T follicular helper cell (primary cell): ENCODE measurements at places on chromosomes 13 and 19.

GRCh38 chr13:39982745-39983144 lies 327.3 kb downstream of the COG6 start:
- no peak for DNase-seq

- peak; percentile 54 for DNase-seq
Measured at GRCh38 chr19:40716031-40716481, 630 bp downstream of the COQ8B start.

- peak; percentile 30 for DNase-seq
Measured at GRCh38 chr19:41993612-41994483, at the start of gene ATP1A3. Gene ATP1A3 (minus strand): TSS chr19:41994230. CDS start chr19:41994076, 154 bp downstream.

DNA sequence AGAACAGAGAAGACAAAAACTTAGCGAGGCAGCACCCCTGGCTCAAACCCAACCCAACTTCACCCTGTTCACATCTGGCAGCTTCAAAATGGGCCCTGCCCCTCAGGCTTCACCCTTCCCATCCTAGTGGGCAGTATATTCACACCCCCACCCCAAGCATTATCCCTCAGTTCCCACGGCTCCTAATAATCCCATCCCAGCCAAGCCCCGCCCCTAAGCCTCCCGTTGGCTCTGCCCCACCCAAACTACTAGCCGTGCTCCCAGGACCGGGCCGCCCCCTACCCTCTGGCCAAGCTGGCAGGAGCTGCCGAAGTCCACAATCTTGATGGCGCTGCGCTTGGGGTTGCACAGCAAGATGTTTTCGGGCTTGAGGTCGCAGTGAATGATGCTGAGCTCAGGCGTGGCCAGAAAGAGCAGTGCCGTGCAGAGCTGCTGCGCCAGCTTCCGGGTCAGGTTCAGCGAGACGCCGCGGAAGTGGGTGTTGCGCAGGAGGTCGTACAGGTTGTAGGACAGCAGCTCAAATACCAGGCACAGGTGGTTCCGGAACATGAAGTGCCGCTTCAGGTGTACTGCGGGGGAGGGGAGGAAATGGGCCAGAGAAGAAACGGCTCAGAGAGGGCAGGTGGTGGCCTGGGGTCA lies 5.8 kb downstream of the DYRK1B start:
- DNase-seq = no peak

DNA sequence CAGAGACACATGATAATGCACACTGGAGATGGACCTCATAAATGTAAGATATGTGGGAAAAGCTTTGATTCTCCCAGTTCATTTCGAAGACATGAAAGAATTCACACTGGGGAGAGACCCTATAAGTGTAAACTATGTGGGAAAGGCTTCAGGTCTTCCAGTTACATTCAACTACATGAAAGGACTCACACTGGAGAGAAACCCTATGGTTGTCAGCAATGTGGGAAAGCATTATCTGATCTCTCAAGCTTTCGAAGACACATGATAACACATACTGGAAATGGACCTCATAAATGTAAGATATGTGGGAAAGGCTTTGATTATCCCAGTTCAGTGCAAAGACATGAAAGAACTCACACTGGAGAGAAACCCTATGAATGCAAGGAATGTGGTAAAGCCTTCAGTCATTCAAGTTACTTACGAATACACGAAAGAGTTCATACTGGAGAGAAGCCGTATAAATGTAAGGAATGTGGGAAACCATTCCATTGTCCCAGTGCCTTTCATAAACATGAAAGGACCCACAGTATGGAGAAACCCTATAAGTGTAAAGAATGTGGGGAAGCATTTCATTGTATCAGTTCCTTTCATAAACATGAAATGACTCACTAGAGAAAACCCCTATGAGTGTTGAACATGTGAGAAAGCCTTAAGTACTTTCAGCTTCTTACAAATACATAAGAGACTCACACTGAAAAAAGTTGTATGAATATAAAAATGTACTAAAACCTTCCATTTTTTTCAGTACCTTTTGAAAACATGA lies 14.7 kb downstream of the ZNF441 start:
- no peak for DNase-seq

DNA sequence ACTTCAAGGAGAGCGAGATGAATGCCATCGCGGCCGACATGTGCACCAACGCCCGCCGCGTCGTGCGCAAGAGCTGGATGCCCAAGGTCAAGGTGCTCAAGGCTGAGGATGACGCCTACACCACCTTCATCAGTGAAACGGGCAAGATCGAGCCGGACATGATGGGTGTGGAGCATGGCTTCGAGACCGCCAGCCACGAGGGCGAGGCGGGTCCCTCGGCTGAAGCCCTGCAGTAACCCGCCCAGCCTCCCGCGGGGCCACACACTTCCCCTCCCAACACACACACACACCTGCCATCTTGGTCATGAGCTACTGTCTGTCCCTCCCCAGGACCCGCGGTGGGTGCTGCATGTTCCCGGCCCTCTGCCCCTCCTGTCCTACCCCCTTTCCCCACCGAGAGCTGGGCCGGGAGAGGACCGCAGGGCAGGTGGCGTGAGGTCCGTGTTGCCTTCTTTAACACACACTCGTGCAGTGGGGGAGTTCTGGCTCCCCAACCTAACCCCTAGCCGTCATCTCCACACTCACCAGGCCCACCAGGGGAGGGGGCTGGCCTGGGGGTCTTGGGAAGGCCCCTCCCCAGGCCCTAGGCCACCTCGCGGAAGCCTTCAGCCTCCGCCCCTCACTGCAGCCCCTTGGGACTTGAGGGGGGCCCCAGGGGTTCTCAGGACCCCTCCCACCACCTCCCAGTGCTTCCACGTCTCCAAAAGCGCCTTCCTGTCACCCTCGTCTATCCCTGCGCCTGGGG lies 11.8 kb downstream of the STX10 start:
- no peak for DNase-seq

- no peak for DNase-seq
Measured at GRCh38 chr13:96871469-96871868, 122.8 kb downstream of the OXGR1 start.

DNA sequence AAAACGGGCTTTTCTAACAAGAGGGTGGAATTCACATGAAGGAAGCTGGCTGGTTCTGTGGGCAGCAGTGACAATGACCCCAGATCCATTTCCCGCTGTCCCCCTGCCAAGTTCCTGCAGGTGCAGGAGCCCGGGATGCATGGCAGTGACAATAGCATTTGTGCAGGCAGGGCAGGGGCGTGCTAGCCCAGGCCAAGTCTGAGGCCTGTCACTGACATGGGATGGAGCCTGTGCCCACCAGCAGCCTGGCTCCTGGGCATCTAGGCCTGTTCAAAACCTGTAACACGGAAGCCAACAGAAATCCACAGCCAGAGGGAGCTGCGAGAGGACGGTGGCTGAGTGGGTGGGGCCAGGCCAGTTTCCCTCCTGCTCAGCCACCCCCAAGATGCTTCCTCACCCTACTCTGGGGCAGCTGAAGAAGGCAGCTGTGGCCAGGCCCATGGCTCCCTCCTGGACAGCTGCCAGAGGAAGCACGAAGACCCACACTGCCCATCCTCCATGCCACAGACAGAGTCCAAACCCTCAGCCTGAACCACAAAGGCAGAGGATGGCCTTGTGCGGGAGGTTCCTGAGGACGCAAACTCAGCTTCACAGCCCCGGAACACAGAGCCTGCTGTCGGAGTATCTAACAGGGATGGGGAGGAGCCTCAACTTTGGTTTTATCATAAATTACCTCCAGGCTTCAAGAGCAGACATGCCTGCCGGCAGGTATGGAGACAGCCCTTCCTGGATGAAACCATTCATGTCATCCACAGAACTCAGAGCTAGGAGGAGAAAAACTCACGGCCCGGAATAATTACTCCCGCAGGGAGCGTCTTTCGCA lies 74.0 kb downstream of the CEBPG start:
- DNase-seq = no peak

GRCh38 chr13:90403330-90404082 lies 944.0 kb upstream of the MIR17HG start:
- DNase-seq = no peak

DNA sequence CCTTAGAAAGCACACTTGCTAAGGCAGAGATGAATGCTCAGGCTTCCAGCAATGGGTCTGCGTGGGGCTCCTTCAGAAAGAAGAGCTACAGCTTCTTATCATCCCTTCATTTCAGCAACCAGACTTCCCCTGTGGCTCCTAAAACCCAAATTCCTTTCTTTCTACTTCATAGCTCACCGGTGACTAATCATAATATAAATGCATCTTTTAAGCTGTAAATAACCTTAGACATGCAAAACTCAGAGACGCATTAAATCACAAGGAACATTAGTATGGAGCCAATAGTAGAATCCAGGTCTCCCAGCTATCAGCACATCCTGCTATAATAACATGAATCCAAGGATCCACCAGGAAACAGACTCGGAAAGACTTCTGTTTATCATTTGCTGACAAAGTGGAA lies 375.6 kb downstream of the COG6 start:
- DNase-seq = no peak

DNA sequence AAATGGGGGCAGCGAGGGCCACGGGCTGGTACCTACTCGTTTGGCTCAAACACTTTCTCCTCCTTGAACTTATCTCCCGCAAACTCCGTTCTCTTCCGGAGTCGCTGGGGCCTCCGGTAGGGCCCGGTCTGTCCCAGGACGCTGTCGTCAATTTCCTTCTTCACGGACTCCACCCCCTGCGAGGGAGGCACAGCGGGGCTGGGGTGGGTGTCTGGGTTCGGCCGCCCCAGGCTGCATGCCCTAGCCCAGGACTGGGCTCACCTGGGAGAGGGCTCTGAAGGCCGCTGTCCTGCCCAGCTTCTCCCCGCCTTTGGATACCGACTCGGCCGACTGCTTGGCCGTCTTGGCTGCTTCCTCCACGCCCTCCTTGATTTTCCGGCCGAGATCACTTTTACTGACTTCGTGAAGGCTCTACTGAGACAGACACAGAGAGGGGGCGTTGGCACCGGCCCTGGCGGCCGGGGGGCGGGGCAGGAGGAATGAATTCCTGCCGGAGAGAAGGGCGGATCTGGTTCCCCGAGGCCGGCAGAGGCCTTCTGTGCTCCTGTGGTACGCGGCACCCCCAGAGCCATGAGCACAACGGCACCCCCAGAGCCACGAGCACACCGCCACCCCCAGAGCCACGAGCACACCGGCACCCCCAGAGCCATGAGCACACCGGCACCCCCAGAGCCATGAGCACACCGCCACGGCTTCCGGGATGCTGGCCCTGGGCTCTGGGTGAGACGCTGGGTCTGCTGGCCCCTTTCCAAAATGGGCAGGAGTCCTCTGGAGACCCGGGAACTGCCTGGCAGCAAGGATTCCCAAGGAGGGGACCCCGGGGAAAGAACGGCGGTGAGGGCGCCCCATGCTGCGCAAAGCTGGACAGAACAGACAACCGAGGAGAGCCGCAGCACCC lies 8.1 kb upstream of the CTXN1 start:
- DNase-seq = no peak

GRCh38 chr13:44046428-44046827 lies 166.7 kb downstream of the LACC1 start:
- DNase-seq = no peak

- peak; percentile 40 for DNase-seq
Measured at GRCh38 chr19:30784850-30785457, 412.8 kb downstream of the ZNF536 start.

- DNase-seq = no peak
Measured at GRCh38 chr19:28705008-28705407, 507.9 kb downstream of the UQCRFS1 start.

- DNase-seq = no peak
Measured at GRCh38 chr19:55781112-55781511, 12.2 kb downstream of the RFPL4AL1 start.

DNA sequence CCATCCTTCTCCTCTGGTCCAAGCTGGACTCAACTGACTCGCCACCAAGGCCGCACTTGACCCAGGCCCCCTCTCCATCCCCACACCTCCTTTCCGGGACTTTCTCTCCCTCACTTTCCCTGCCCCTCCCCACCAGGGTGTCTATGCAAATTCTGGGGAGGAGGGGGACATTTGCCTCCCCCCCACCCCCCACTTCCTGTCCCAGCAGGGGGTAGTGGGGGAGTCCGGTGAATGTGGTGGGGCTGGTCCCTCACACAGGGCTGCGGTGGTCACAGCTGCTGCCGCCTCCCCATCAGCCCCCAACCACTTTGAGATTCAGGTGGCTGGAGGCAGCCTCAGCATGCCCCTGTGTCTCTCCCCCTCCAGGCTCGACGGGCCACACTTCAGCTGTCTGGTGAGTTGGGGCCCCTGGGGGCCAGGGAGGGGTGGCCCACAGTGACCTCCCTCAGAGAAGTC lies 870 bp downstream of the SPIB start:
- no peak for DNase-seq

- no peak for DNase-seq
Measured at GRCh38 chr13:38952827-38953226, 37.8 kb downstream of the STOML3 start.

- no peak for DNase-seq
Measured at GRCh38 chr19:36420961-36421748, 2.7 kb upstream of the ZFP82 start.

GRCh38 chr13:103957939-103958338 lies 891.7 kb upstream of the SLC10A2 start:
- DNase-seq = no peak

GRCh38 chr13:52128714-52129700 lies at the start of gene NEK5:
Gene NEK5 (minus strand): TSS chr13:52129073. CDS start chr13:52127482, 1,591 bp downstream.
- DNase-seq = peak; percentile 28

DNA sequence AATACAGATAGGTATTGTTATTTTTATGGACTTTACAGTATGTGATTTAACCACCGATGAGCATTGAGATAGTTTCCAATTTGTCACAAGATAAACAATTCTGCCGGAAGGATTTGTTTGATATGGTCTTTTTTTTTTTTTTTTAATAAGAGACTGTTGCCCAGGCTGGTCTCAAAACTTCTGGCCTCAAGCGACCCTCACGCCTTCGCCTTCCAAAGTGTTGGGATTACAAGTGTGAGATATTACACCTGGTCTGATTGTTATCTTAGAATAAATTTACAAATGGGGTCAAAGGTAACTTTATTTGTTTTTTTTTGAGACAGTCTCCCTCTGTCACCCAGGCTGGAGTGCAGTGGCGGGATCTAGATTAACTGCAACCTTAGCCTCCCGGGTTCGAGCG lies 1.2 kb downstream of the GARRE1 start:
- no peak for DNase-seq

- DNase-seq = no peak
Measured at GRCh38 chr19:49515767-49516166, 3.3 kb downstream of the FCGRT start.

- no peak for DNase-seq
Measured at GRCh38 chr13:111116856-111117255, 1.7 kb downstream of the ARHGEF7 start.

DNA sequence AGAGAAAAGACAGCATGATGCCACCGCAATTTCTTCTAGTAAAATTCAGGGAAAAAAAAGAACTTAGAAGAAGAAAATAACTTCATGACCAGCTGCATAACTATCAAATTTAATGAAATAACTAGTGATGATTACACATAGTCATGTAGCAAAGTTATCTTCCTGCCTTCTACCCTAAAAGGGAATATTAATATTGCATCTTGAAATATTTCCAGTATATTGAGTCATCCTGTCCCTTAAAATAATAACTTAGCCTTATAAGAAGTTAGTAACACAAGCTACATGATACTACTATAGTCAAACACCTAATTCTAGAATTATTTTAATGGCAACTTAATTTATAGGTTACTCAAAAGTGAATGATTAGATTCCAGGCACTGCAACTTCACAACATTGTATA lies 289.2 kb downstream of the KLF12 start:
- DNase-seq = no peak
